ENCODE measurements at places on chromosomes 1 and 21. TPM values are rescaled to one million over a fixed set of nuclear protein-coding genes. Genes with fewer than 3 reads are reported as not detected.

- no peak for DNase-seq
Observed at GRCh38 chr1:42931108-42931539, 27.5 kb downstream of the SLC2A1 start.

CD1B gene
- polyA plus RNA-seq: not detected

DNA sequence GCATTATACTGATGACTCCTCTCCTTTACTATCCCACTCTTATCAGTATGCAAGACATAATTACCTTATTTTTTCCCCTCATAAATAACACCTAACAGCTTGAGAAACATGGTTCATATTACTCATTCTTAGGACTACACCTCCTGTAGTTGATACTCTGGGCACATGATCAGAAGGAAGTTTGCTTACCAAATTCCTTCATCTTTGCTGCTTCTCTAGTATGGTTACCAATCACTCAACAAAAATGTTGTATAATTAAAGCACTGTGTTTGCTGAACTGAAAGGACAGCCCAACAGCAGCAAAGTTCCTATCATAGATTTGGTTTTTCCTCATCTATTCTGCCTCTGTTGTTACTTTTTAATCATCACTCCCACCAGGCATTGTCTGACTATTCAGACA lies 586.3 kb downstream of the LRRIQ3 start:
- DNase-seq: no peak

- no peak for DNase-seq
Observed at GRCh38 chr1:10635992-10636391, 160.5 kb downstream of the CASZ1 start.

GRCh38 chr1:172581273-172581672 lies 48.3 kb downstream of the SUCO start:
- no peak for DNase-seq
